Hematopoietic multipotent progenitor cell treated with erythropoietin and hydrocortisone succinate and interleukin-3 and kit ligand, for 8 days (in vitro differentiated cells): ENCODE measurements at places on chromosomes 7 and 10.

DNA sequence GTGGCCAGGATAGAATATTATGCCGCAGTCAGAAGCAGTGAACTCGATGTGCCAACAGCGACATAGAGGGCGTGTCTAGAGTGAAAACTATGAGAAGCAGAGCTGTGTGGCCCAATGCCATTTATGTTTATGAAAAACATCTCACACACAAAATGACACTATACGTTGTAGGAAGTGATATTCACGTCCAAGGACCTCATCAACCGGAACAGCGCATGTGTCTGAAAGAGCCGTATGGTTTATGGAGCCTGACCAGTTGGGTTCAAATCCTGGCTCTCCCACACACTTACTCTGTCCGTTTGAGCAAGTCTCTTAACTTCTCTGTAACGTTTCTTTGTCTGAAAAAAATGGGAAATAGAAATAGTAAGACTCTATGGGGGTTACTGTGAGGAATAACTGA is 20.5 kb downstream of the TAS2R40 start:
- DNase-seq, result no peak

DNA sequence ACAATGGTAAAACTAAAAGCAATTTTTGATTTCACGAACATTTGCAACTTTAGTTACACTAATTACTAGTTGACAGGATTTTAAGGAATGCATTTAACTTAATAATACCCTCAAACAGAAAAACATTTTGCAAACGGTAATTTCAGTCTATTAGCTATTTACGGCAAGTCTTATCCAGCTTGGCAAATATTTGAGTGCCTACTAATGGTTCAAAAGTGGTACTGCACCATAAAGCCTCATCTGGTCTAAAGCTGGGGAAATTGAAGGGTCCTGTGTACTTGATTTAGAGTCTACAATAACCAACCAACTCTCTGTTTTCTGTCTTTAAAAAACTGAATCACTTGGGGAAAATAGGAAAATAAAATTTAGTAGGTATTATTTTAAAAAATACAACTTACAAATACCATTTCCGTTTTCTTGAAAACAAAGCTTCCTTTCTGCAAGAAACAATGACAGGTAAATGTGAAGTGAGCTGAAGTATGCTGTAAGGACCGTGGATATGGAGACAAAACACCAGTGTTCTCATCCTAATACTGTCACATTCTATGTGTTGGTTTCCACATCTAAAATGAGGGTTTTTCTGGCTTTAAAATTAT is 142.3 kb downstream of the VPS50 start:
- peak; percentile 46 for DNase-seq

DNA sequence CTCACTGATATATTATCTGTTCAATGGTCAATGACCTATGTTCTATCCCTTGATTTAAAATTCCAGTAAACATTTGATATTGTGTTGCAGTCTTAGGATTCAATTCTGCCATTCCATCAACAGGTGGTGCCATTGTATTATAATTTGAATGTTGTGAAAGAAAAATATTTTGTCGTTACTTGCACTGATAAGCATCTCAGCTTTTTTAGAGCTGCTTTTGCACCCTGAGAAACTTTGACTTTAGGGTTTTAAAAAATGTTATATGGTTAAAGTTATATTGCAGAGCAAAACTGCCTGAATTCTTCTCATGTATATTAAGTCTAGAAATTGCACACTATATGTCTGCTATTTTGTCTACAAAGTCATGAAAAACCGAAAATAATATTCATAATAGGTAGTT is 18.8 kb upstream of the MINDY3 start:
- DNase-seq, result peak; percentile 77

DNA sequence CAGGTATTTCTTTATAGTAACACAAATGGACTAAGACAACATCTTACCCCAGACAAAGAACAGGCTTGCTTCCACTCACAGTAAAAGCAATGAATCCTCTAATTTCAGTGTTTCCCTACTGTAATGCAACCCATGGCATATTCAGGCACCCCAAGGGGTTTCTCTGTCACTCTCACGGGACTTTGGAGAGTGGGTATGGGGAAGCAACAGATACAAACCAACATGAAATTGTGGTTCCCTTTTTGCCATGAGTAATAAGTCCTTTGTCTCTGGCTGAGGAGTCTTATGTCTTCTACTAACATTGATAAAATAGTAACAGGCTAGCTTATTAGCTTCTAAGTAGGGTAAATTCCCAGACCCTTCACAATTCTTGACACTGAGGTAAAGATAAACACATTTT is 51.4 kb upstream of the AOAH start:
- DNase-seq, result no peak

- no peak for DNase-seq
Measured at GRCh38 chr7:135965602-135966001, 11.6 kb downstream of the MTPN start.

DNA sequence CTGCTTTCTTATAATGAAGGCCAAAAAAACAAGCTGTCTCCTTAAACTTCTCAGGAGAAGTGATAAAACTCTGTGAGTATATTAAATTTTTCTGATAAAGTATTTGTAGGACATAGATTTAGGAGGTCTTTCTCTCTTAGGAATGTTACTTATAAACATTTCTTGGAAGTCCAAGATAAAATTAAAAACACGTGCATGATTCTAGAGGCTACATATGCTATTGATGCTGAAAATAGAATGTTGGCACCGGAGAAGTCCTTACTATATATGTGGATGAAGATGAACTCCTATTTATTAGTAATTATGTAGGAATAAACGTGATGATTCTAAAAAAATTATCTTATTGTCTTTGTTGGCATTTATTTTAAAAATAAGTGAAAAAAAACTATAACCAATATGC is 241.3 kb upstream of the LRRTM3 start:
- DNase-seq, result no peak

- DNase-seq, result no peak
Measured at GRCh38 chr10:60048091-60048501, 141.7 kb upstream of the CCDC6 start.

DNA sequence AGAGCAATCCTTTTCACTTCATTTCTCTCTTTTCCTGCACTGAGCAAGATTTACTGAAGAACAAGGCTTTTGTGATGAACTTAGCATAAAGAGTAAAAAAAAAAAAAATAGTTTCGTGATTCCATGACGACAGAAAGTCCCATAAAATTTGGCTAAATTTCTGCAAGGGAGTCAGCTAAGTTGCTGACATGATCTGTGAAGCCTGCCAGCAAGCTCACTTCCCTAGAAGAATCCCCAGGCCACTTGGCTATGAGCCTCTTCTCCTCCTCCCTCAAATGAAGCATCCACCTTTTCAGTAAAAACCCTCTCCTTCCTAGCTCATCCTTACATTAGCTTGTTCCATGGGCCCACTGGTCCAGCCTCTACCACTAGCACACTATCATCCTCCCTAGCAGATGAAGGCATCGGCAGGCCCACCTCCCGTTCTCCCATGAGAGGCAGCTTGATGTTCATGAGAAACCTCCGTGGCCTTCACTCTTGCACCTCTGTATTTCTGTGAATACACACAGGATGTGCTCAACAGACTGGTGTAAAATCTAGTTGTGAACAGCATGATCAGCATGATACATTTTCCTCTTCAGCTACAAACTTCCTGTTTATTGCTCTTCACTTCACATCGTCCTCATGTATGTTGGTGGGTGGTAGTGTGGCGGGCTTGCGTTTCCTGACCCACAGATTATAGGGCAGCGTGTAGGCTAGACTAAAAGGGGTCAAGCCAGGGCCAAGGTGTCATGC is 30.9 kb downstream of the GIMAP8 start:
- no peak for DNase-seq

- DNase-seq, result peak; percentile 44
Measured at GRCh38 chr10:86439544-86439943, 72.9 kb upstream of the GRID1 start.

DNA sequence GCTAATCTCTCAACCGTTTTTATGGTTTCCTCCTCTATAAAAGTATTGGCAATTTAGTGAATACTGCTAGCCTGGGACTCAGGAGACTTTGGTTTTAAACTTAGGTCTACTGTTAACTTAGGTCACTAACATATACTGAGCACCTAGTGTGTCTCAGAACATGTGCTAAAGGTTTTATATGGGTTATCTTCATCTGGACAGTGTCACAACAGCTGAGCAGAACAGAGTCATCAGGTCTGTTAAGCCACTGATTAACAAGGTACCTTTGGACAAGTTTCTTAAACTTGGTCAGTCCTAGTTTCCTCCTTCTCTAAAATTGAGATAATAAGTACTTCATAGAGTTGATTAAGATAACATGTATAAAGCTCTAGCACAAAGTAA is 30.6 kb downstream of the NET1 start:
- peak; percentile 75 for DNase-seq

DNA sequence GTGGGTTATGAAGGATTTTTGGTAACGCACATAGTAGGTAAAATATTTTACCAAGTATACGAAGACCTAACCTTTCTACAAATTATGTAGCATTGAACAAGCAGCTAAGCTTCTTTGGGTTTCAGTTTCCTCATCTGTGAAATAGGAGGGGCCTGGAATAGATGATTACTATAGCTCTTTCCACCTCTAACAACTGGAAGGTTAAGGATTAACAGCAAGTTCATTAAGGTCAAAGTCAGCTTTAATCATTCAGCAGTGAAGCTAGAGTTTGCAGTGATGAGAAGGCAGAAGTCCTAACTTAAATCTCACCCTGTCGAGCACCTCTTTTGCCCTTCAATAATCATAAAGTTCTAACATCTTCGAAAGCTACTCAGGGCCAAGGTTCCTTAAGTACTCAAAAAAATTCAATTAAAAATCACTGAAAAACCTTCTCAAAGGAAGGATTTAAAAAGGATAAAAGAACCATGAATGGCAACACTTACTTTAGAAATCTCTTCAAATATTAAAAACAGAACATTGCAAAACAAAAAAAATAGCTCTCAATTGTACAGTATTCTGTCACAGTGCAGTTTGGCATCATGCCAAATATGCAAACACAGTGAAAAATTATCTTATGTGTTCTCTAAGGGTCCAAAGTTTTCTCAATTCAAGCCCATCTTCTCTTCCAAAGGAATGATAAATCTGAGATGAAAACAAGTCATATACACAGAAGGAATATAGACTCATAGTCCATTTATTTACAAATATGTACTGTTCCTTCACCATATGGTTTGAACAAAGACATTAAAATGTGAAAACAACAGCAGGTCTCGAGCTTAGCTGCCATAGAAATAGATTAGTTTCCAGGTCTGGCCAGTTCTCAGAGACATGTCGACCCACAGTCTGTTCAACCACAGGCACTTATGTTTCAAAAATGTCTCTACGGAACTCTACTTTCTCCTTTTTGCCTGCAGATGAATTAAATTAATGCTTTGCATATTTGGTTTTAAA is 152.0 kb upstream of the SLC13A1 start:
- no peak for DNase-seq

DNA sequence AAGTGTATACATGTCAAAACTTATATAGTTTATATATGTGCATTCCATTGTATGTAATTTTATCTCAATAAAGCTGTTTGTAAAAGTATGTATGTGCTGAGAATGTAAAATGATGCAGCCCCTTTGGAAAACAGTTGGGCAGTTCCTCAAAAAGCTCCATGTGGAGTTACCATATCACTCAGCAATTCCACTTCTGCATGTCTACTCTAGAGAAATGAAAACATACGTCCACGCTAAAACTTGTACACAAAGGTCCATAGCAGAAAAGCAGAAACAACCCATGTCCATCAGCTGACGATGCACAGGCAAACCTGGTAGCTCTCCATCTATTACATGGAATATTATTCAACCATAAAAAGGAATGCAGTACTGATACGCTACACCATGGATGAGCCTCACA is 8.3 kb upstream of the RGS10 start:
- DNase-seq, result no peak

GRCh38 chr10:61904733-61905725 is 3.5 kb downstream of the ARID5B start:
- peak; percentile 31 for DNase-seq

GRCh38 chr10:32349199-32349585 is 2.2 kb upstream of the EPC1 start:
- DNase-seq, result no peak

- no peak for DNase-seq
Measured at GRCh38 chr10:122475591-122476332, 14.4 kb downstream of the HTRA1 start.

DNA sequence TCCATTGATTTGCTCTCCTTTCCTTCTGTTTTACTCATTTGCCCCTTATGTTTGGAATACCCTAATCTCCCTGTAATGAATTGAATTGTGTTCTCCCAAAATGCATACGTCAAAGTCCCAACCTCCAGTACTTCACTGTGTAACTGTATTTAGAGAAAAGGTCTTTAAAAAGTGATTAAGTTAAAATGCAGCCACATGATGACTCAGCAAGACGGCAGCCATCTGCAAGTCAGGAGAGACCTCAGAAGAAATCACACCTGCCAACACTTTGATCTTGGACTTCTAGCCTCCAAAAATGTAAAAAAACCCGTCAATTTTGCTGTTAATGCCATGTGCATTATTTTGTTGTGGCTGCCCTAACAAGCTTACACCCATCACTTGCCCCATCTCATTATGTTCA is 85.3 kb upstream of the PCLO start:
- no peak for DNase-seq

- DNase-seq, result no peak
Measured at GRCh38 chr7:97680622-97681021, 51.3 kb upstream of the TAC1 start.

DNA sequence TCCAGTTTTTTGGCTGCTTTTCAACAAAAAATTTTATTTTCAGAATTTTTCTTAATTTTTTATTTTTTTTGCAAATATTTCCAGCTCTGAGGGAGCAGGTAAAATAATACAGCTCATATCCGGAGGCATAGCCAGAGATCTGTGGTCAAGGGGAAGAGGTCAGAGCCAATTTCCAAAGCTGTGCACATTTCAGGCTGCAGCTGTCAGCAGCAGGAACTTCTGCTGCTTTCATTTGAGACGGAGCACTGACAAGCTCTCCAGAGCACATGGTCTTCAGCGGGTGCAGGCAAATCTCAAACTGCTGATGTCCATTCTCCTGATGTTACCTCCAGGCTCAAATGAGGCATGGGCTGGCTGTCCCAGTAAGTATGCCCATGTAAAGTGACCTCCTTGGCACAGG is 31.1 kb downstream of the SLC26A4 start:
- DNase-seq, result no peak

- no peak for DNase-seq
Measured at GRCh38 chr10:104089621-104090020, 3.9 kb upstream of the COL17A1 start.

- DNase-seq, result peak; percentile 71
Measured at GRCh38 chr7:154953006-154953684, 49.8 kb downstream of the PAXIP1 start.

DNA sequence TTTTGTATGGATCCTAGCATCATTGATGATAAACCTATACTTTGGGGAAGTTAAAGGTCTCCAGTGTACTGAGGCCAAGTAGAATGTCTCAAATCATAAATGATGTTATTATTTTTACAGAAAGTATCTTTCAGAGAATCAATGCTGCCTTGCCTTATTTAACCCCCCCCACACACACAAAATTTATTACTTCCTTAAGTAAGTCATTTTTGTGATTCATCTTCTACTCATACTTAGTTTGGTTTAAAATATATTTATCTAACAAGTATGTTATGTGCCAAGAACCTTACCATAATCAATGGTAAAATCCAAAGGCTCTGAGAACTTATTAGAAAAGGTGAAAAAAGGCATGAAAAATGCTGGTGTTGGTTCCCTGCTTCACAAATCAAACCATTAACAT is 18.8 kb upstream of the CLDN12 start:
- no peak for DNase-seq
